Stimulated activated CD8-positive, alpha-beta memory T cell treated with anti-CD3 and anti-CD28 coated beads, Interleukin-4, amount 100 ng/mL, for 4 hours (primary cell): ENCODE measurements at places on chromosomes 11 and 22.

DNA sequence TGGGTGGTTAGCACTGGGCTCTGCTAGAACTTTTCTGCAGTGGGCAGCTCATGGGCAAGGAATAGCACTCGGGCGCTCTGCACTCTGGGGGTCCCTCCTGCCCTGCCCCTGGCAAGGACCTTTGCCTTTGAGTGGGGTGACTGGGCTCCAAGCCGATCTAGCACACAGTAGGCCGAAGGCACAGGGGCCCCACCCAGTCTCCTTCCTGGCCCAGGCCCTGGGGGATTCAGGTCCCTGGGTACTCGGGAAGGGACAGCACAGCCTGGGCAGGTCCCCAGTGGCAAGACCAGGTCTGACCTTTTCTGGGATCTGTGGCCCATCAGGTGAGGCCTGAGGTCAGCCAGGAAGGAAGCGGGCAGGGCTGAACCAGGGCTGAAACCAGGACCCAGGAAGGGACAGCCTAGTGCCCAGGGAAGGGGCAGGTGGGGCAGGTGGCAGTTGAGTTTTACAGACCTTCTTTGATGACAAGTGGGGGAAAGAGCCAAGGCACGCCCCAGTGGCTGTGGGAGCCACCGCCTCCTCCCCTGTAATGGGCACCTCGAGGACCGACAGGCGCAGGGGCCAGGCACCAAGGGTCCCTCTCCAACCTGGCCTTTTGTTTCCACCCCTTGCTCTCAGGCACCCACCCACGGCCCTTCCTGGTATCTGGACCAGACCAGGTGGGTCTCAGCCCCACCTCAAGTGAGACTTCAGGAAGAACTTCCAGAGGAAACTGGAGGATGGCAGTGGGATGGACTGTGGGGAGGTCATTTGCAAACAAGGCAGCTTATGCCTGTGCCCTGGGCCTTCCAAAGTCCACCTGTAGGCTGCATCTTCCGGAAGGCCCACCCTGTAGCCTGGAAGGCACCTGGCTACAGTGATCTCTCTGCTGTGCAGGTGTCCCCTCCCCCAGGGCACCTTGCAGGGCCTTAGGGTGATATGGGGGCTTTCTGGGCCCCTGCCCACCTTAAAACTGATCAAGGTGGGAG lies 883 bp upstream of the AIFM3 start:
- DNase-seq: no peak

DNA sequence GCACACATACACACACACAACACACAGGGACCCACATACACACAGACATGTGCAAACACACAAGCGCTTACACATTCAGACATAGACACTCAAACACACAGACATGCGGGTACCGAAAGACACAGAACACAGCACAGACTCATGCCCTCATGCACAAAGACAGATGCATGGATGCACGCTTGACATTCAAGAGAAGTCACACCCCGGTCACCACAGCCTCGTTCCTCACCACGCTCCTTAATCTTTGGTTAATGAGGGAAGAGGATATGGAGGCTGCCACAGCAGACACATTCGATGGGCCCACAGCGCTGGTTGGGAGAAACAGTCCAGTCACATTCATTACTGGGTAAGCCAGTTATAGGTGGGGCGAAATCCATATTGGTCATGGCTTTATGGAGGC lies 51.9 kb upstream of the EIF3D start:
- DNase-seq: no peak

DNA sequence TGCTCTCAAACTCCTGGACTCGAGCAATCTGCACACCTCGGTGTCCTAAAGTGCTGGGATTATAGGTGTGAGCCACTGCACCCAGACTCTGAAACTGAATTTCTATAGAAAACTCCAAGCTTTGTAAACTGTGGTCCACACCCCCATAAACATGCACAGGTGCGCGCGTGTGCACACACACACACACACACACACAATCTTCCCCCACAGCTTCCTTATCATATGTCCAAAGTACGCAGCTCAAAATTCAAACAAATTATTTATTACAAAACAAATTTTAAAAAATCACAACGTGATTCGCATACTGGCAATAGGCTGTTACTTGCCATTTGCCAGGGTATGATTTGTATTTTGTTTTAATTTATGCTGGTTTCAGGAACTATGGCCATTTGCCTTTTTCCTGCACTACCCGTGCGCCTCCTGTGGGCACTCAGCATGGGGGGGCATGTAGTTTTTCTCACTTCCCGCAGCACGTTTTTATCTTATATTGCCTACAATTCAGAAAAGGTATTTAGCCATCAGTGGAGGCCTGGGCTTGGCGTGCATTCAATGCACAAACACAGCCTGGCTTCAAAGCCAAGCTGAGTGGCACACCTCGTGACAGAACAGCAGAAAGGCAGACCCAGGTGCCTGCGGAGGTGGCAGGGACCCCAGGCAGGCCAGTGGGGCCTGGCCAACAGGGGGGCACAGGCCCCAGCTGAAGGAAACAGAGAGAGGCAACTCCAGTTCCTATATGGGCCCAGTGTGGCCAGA lies 10.8 kb upstream of the SNX32 start:
- no peak for DNase-seq

DNA sequence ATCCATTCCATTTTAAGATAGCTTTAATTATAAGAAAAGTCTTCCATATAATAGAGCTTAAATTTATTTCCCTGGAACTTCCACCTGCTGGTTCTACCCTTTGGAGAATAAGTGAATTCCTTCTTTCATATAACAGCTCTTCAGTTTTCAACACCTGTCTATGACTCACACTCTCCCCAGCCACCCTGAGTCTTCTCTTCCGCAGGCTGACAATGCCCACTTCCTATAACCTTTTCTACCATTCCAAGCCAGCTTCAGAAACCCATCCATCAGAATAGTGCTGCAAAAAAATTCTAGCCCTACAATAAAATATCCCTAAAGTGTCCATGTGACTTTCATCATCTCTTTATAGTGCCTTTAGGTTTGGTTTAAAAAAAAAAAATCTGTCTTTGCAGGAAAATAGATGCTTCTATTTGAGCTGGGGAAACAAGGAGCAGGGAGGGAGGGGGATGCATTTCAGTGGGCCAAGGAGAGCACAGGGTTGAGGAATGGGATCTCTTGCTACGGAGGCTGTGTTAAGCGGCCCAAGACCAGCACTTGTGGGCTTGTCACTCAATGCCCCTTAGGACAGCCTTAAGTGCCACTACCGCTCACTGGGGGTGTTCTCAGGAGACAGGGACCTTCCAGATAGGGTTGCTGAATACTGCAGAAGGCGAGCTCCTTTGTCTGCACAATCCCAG lies 178.6 kb downstream of the DSCAML1 start:
- DNase-seq: no peak

DNA sequence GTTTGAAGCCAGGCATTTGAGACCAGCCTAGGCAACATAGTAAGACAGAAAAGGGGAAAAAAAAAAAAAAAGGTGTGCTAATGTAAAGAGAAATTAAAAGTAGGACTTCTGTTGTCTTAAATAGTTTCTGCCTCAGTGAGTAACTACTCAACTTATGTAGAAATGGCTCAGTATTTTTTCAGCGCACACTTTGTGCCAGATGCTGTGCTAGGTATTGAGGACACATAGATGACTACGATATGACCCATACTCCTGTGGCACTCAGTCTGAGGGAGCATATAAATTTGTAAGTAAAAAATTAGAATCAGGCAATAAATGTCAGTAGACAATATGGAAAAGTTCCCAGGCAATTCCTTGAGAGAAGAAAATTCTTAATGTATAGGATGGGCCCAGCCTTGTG lies 93.9 kb downstream of the YAP1 start:
- no peak for DNase-seq
